ENCODE measurements at places on chromosomes 6 and 20.

- DNase-seq, result no peak
Measured at GRCh38 chr20:54058420-54059139, 11.8 kb downstream of the BCAS1 start.

- DNase-seq, result no peak
Measured at GRCh38 chr6:101422811-101423210, 29.3 kb downstream of the GRIK2 start.

- DNase-seq, result peak; percentile 21
Measured at GRCh38 chr6:21348504-21349195, 244.9 kb upstream of the SOX4 start.

GRCh38 chr6:137518386-137518983 lies 24.3 kb upstream of the OLIG3 start:
- DNase-seq, result no peak

DNA sequence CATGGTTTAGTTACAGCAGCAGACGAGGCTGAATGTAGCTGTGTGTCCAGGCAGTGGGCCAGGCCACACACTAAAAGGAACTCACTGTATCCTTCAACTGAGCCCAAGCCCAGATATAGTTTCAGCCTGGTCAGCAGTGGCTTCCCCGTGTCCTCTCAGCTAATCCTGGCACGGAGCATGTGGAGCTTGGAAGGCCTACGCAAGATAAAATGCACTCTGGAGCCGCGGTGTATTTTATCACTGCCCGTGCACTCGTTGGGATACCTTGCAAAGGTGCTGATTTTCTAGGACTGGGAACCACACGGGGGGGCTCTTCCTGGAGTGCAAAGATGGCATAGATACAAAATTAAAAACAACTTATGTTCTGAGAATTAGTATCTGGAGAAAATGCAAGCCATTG lies 48.4 kb upstream of the IYD start:
- no peak for DNase-seq

DNA sequence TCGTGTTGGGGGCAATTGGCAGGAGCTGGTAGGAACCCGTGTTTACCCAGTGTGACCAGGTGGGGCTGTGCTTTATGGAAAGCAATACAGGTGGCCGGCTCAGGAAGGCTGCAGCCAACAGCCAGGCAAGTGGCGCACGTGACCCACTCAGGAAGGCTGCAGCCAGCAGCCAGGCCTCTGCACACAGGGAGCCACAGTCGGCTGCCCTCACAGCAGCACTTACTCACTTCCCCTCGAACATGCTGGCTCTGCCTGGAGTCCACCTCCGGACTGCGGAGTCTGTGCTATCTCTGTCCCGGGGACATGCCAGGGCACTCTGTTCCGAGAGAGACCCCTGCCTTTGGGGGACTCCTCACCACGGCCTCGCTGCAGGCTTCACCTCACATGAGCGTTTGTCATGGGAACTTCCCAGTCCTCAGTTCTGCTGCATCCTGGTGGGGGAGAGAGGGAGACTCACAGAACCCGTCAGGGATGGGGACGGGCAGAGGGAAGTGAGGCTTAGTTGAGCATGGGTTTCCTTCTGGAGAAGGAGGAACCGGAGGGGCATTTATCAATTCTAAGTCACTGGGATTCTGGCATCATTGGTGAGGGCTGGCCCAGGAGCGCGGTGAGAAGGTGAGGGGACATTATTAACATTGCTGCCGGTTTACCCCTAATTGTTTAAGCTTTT lies 76.8 kb downstream of the TTLL2 start:
- DNase-seq, result peak; percentile 43

DNA sequence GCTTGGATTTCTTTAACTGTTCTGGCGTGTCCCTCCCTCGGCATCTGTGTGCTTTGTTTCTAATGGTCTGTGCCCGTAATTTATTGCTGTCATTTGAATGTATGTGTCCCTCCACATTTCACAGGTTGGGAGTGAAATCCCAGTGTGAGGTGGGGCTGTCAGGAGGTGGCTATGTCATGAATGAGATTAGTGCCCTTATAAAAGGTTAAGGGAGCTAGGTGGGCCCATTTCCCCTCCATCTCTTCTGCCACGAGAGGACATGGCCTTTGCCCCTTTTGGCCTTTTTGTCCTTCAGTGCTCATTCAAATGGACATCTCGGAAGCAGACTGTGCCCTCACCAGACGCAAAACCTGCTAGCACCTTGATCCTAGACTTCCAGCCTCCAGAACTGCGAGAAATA lies 96.3 kb downstream of the LAMP5 start:
- DNase-seq, result no peak

GRCh38 chr6:41288030-41288753 lies 1.7 kb upstream of the TREM1 start:
- DNase-seq, result peak; percentile 83

GRCh38 chr6:37368961-37369320 lies 15.2 kb downstream of the RNF8 start:
- no peak for DNase-seq

DNA sequence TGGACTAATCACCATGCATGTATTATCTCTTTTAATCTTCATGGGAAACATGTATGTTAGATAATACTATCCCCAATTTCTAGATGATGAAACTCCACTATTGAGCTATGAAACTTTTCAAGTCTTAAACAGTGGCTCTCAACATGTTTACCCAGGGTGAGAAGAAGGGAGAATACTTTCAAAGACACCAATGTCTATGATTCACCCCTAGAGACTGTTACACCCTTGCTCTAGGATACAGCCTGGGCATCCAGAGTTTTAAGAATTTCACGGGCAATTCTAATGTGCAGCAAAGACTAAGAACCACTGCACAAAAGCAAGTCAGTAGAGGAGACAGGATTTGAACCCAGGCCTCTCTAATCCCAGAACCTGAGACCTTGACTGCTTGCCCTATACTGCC lies 47.8 kb downstream of the GFOD1 start:
- DNase-seq, result no peak

DNA sequence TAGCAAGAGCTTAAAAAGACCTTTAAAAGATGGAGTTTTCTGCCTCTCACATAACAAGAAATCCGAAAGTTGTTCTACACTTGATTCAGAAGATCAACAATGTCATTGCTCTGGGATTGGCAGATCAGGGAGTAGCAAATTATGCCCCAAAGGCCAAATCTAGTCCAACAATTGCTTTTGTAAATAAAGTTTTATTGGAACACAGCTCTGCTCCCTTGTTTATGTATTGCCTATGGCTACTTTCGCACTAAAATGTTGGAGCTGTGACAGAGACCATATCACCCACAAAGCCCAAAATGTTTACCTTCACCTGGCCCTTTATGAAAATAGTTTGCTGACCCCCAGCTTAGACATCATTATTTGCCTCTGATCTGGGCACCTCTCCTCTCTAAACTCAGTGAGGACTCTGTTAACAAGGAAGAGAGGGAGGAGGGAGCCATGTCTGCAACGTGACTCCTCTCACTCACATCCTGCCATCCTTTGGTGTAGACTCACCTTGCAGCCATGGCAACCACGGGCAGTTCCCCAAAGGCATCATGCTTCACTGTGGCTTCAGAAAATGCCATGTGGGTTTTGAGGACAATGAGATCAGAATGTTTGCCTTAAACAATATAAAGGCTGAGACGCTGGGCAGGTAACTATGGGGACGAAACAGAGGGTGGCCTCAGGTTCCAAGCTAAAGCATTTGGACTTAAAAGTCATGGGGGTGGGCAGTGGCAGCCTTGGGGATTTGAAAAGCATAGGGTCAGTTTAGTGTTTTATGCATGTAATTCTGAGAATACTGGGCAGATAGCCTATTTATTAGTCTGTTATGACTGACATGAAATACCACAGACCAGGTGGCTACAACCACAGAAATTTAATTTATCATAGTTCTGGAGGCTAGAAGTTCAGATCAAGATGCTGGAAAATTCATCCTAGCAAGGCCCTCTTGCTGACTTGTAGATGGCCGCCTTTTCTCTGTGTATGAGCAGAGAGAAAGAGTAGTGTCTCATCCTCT lies 149.7 kb upstream of the TNFAIP3 start:
- DNase-seq, result peak; percentile 60
